ENCODE measurements at places on chromosomes 6 and 20.

DNA sequence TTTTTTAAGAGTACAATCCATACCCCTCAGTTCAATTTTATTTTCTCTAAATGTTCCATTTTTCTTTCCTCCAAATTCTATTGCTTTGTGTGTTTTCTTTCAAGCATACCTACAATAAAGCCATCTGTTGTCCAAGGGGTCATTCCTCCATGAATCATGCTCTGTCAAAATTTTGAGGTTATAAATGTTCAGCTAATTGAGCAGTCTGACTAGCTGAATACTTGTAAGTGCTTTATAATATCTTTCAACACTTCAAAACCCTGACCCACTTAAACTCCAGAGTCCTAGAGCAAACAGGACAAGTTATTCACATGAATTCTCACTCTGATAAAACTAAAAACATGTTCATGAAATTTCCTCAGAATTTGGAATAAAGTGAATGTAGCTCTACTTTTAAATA lies 33.4 kb upstream of the EYA4 start:
- no peak for DNase-seq

GRCh38 chr6:30005482-30005881 lies 55.6 kb upstream of the POLR1H start:
- no peak for DNase-seq

DNA sequence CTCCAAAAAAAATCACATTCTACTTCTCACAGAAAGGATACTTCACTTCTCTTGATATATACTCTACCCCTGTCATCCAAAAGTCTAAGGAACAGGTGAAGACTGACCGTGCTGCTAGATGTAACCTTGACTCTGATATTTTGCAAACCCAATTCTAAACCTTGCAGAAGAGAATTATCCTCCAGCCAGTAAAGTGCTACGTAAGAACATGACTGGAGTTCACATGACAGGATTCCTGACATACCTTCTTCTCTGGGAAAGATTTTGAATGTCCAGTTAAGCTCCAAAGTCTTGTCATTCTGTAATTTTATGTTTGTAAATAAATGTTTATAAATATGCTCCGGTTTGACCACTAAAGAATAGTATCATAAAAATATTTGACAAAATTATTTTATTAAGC lies 35.8 kb downstream of the BTBD9 start:
- peak; percentile 43 for DNase-seq

DNA sequence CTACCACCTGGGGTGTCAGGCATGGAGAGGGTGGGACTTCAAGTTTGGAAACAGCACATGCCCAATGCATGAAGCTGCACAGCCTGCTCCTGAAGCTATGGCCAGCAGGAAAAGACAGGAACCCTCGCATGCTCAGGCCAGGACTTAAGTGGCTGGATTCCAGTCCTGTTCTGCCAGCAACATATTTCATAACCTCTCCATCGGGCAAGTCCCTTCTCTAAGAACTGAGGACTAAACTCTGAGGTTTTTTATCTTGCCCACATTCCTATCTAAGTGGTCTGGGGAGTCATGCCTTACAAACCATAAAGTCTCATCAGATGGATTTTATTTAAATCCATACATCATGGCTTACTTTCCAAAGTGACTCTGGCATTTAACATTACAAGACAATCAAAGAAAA lies 27.5 kb upstream of the AGPAT4 start:
- DNase-seq, result peak; percentile 47

DNA sequence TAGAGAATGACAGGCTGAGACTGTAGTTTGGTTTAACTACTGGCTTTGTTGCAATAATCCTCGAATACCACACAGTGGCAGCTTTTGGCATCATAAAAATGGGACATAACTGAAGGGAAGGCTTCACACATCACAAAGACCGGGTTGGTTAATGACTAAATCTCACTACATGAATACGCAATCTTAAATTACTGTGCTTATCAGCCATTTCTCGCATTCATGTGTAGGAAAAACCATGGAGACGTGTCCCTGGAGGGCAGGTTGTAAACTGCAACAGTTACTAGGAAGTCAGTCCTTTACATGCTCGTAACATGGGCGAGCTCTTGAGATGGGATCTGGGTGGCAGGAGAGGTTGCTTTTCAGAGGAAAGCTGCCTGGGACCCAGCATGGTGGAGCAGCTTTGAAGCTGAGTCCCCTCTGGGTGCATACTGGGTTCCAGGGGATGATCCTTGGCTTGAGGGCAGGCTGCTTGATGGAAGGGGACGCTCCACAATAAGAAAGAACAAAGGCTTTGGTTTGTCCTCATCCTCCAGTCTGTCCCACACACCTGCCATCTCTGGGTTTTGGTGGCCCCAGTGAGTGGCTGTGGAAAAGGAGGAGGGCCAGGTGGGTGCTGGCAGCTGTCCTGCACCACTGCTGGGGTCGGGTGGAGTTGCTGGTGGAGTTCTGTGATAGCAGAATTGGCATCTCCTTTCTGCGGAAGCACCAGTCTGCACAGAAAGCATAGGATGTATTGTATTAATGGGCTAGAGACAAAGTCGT lies 2.1 kb downstream of the RPS21 start:
- DNase-seq, result no peak

DNA sequence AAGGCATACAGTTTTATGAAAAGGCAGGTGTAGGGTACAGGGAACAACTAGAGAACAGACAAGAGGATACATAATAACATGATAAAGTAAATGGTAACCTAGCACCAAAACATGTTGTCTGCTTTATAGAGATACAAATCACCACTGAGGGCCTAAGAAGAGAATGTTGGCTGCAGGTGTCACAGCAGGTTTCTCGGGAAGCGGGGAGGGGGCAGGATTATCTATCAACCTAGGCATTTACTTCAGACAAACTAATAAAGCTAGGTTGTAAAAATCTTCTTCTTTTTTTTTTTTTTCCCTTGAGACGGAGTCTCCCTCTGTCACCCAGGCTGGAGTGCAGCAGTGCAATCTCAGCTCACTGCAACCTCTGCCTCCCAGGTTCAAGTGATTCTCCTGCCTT lies 22.7 kb downstream of the PIM1 start:
- no peak for DNase-seq

GRCh38 chr20:4160761-4161305 lies 145.5 kb upstream of the RNF24 start:
- DNase-seq, result no peak

DNA sequence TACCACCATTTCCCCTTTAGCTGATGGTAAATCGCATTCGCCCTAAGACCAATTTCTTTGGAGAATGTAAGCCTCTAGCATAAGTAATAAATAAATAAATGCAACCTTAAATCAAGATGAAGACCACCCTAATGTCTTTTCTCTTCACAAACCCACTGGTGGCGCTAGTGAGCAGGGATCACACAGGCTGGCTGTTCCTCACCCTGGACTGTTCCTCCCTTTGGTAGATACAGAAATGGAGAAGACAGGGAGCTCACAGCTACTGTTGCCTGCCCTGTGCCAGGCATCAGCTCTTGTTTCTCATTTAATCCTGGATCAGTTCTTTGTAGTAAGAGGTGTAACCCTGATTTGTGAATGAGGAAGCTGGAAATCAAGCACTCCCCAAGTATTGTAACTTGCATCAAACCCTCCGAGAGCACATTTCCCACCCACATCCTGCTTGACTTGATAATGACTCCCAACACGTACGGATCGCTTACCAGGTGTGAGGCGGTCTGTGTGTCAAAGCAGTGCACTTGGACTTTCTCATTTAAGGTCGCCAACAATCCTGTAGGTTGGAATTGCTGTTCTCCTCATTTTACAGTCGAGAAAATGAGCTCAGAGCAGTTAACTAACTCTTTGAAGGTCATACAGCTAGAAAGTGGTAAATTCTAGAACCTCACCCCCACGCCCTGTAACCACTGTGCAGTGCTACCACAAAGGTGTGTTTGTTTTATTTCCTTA lies 236.1 kb downstream of the TSHZ2 start:
- no peak for DNase-seq

DNA sequence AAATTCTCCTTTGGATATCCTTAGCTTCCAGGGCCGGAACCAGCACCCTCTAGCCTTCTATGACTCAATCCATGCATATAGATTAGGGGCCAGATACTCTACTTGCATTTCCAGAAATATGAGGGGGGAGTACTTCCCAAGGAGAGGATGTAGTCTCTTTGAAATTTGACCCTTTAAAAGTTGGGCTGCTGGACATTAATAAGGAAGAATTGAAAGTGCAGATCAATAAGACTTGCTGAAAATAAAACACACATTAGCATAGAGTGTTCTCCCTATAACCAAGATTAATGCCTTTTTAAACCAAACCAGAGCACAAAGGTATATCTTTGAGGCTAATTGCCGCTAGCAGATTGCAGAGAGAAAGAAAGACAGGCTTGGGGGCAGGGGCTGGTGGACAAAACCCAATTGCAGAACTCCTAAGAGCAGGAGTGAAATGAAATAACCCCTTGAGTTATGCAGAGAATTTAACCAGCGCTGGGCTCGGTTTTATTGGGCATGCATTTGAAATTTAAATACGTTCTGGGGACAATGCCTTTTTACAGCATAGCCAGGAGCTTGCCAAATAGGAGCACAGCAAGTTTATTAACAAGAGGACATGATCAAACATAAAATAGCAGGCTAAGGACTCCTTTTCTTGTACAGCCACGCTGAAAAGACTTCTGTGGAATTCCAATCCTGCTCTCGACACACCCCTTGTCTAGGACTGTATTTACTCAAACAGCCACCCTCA lies 108.2 kb upstream of the SALL4 start:
- DNase-seq, result peak; percentile 74

- peak; percentile 30 for DNase-seq
These were observed 112.0 kb downstream of the LRRC1 start for GRCh38 chr6:53906842-53907241.

- no peak for DNase-seq
These were observed 54.3 kb downstream of the SERAC1 start for GRCh38 chr6:158113802-158114201.

DNA sequence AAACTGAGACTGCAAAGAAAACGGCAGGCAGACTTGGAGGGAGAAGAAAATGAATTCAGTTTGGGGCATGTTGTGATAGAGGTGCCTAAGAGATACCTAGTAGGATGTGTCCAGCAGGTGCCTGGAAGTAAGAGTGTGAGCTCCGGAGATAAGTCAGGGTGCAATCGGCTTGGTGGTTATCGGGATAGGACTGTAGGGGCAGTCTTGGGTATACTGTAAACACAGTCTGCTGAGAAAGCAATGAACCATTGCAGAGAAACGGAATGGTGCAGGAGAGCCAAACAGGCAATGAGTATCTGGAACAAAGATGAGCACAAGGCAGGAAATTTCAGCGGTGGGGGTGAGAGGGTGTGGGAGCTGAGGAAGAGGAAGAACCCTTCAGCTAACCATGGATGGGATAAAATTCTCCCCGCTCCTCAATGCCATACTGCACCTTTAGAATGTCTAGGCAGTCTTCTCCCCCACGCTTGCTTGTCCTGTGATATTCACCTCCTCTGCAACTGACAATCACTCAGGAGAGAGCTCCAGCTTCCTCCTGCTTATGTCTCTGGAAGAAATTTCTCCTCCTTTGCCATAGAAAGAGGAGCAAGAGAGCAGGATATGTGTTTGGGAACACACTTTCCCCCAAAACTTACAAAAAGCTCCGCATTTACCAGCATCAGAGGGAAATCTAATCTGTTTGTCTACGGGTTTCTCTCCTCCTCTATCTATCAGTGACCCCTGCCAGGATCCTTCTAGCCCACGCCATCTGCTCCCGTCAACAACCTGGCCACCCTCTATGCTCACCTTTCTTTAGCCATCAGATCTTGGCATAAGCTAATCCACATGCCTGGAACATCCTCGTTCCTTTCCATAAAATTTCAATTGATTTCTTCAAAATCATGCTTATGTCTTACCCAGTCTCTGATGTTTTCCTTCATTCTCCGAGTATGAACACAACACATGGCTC lies 381.7 kb upstream of the JARID2 start:
- no peak for DNase-seq

DNA sequence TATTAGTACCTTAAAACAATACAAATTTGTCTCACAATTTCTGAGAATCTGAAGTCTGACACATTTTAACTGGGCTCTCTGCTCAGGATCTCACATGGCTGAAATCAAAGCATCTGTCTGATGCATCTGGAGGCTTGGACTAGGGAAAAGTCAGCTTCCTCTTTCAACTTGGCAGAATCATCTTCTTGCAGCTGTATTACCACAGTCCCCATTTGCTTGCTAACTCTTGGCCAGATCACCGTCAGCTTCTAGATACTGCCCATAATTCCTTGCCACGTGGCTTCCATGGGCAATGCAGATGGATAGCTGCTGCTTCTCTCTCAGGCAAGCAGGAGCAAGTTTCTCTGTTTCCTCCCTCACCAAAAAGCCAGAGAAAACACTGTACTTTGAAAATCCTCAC lies 1106.4 kb upstream of the CITED2 start:
- peak; percentile 42 for DNase-seq

GRCh38 chr20:550611-551010 lies 7.0 kb upstream of the CSNK2A1 start:
- DNase-seq, result no peak

GRCh38 chr6:141097471-141097870 lies 1035.3 kb upstream of the GJE1 start:
- peak; percentile 6 for DNase-seq

- peak; percentile 78 for DNase-seq
These were observed 54.7 kb upstream of the HFE start for GRCh38 chr6:26032340-26033084.

DNA sequence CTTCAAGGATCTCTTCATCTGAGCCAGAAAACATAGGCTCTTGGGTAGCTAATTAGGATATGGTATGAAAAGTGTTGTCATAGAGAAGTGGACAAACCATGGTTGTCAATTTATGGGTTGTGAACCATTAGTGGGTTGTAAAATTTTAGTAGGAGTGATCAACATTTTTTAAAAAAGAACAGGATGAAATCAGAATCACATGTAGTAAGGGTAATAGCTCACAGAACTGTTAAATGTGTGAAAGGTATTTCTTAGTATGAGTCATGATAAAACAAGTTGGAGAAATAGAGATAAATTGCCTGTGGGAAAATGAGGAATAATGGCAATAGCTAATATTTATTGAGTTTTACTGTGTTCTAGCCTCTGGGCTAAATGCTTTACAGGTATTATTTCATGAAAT lies 113.4 kb downstream of the MAP3K4 start:
- DNase-seq, result peak; percentile 47

DNA sequence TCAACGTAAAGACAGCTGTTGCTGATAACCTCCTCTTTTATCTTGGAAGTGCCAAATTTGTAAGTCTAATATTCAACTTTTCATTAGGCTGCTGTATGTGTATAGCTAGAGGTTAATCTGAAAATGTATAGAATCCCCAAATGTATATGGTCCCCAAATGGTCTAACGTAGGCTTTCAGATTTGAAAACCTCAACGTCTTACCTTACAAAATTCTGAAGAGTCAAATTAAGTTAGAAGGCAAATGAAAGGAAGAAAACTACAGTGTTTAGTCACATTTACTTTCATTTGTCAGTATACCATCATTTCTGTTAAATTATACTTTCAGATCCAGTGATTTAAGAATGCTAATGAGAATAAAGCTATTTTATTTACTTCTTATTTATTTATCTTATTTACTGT lies 256.9 kb downstream of the ARHGAP18 start:
- no peak for DNase-seq

Data from EH (cell line).